ENCODE measurements at places on chromosomes 12 and 14. TPM values are rescaled to one million over a fixed set of nuclear protein-coding genes. Genes with fewer than 3 reads are reported as not detected.

The PZP gene
- 0.18 TPM for total RNA-seq

The CISTR gene
- 0.81 TPM for total RNA-seq

The RNASE1 gene
- total RNA-seq: 6.2 TPM

The SERPINA9 gene
- not detected for total RNA-seq

The PITPNM2 gene
- total RNA-seq: 8.2 TPM

The AMN gene
- total RNA-seq: 2.8 TPM

The IAPP gene
- not detected for total RNA-seq

The TMTC2 gene
- total RNA-seq: 5.9 TPM

The PMCH gene
- not detected for total RNA-seq

The CHST11 gene
- total RNA-seq: 23.2 TPM

The HHIPL1 gene
- 2.0 TPM for total RNA-seq

The RASAL1 gene
- total RNA-seq: 8.1 TPM

The RAD51B gene
- 26.4 TPM for total RNA-seq

The VWF gene
- 0.48 TPM for total RNA-seq

The HELB gene
- total RNA-seq: 10.2 TPM

The TPPP2 gene
- total RNA-seq: not detected

The NR1H4 gene
- total RNA-seq: not detected

The KRT74 gene
- total RNA-seq: not detected

The OTUB2 gene
- total RNA-seq: 3.5 TPM

The DCD gene
- total RNA-seq: not detected

The TMEM116 gene
- 7.8 TPM for total RNA-seq

Measured in WTC11 (cell line).